ENCODE measurements at places on chromosomes 6 and 20.

DNA sequence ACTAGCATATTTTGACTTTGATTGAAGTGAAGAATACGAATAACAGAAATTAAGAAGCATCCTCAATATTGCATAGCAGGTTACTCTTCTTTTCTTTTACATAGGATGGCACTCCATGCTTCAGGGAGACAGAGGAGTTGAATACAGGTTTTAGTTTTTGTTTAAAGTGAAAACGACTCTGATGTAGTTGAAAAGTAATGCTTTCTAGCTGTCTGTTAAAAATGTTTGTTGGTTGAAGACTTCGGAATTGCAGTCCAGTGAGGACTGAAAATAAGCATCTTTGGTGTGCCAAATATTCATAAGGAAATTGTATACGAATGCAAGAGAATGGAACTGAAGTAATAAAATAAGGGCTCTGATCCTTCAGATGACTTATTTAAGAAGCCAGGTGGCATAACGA, 618 bp upstream of the SLC16A10 start:
- no peak for DNase-seq

- DNase-seq = no peak
Observed at GRCh38 chr20:48690888-48691287, 136.9 kb downstream of the PREX1 start.

DNA sequence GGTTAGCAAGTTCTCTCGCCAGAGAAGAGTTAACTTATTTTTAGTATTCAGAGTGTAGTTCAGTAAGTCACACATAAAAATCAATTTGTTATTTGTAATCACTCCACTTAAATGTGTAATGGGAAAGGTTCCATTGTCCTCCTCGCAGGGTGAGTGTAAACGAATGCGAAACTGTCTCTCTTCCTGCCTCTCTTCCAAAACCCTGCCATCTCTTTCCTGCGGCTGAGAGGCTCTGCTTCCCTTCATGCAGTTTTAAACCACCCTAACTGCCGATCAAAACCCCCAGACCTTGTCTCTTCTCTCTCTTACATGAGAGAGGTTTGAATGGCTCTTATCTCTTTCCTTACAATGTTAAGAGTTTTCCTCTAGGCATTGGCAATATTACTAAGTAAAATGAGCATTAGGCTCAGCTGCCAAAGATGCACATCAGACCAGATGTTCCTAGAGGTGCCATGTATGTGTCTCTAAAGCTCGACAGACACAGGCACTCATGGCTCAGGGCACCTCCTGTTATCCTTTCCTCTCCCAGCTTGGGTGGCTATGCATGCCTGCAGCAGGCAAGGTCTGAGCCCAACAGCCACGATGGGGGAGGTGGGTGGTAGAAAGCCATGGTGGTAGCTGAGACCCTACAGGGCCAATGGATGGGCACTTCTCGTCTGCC, 91.2 kb downstream of the JARID2 start:
- DNase-seq = no peak

GRCh38 chr6:87514831-87515230, 42.1 kb downstream of the SLC35A1 start:
- no peak for DNase-seq

DNA sequence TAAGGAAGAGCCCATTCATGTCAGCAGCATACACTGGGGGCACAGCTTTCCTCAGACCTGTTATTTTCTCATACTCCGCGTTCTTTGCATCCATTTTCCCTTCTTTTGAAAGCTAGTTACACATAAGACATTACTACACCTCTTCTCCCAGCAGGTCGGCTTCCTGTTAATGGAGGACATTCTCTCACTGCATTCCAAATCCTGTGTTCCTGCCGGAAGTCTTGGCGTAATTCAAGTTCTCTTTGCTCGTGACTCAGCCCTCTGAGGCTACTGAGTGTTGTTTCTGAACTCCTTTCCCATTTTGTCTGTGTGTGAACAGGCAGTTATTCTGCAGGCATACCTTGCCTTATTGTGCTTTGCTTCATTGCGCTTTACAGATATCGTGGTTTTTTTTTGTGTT, 97.5 kb upstream of the ZBTB24 start:
- DNase-seq = no peak

DNA sequence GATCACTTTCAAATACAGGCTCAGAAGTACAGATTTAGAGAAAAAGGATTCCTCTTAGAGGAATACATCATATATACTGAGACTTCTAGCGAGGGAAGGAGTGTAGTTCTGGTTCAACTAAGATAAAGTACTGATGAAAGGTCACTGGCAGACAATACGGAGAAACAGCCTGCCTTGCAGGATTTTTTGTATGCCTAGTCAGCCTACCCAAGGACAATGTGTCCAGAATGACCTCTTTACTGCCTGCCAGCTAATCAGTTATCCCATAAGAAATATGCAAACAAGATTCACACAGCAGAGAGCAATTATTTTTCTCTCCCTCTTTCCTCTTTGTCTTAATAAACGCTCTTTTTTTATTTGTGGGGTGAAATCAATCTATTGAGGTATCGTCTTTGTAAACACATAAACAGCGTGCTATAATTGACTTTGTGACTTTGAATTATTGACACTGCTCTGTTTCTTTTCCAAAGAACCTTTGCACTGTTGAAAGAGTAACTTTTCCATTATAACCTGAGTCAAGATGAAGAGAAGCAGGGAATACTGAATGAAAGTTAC, 1.4 kb upstream of the TSPYL4 start:
- DNase-seq = no peak

GRCh38 chr6:51513891-51514747, 573.3 kb downstream of the PKHD1 start:
- DNase-seq = no peak

DNA sequence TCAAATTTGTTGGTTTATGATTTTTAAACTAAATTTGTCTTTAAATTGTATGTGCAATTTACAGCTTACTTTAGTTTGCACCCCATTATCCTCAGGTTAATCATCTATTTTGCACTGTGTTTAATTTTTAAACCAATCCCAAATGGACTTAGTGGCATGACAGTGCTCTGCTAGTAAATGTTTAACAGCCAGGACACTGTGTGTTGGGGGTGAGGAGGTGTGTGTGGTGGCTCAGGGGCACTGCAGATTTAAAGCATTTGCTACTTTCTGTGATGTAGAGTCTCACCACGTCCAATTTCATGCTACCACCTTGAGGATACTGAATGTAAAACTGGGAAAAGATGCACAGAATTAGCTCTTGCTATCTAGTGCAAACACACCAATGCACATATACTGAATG, 225.7 kb downstream of the HAO1 start:
- no peak for DNase-seq

DNA sequence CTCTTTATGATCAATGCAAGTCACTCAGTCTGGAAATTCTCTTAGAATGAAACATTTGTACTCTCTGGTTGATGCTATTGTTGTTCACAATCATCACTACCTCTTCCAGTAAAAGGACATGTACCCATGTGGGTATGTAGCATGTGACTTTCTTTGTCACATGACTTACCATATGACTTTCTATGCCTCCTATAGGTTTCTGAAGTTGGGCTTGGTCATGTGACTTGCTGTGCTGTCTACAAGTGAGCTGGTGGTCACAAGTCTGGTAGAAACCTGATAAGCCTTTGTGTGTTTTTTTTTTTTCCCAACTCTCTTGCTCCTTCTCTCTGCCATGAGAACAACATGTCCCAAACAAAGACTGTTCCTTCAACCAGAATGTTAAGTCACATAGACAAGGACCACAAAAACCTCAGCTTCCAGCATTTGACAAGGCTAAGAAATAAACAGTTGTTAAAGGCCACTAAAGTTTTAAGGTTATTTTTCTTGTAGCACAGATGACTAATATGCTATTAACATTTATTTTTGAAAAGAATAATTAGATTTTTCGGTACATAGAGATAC, 379.2 kb upstream of the SLC35B3 start:
- DNase-seq = no peak

- DNase-seq = peak; percentile 98
Observed at GRCh38 chr6:38283734-38284362, 355.9 kb downstream of the BTBD9 start.

DNA sequence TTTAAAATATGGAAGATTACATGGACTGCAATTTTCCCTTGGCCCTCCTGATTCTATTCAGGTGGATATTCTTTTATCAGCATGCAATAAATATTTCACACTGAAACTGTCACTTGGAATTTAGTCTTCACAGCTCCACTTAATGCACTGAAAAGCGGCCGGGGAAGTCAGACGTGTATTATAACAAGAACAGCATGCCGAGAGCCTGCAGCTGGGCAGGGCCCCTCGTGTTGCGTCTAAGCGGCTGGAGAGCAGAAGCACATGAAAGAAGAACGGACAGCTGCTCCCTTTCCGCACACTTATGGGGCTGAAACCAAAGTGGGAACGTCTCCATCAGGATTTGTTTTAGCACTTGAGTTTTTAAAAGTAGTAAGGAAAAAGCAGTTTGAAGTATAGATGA, 57.2 kb downstream of the LYRM4 start:
- no peak for DNase-seq

DNA sequence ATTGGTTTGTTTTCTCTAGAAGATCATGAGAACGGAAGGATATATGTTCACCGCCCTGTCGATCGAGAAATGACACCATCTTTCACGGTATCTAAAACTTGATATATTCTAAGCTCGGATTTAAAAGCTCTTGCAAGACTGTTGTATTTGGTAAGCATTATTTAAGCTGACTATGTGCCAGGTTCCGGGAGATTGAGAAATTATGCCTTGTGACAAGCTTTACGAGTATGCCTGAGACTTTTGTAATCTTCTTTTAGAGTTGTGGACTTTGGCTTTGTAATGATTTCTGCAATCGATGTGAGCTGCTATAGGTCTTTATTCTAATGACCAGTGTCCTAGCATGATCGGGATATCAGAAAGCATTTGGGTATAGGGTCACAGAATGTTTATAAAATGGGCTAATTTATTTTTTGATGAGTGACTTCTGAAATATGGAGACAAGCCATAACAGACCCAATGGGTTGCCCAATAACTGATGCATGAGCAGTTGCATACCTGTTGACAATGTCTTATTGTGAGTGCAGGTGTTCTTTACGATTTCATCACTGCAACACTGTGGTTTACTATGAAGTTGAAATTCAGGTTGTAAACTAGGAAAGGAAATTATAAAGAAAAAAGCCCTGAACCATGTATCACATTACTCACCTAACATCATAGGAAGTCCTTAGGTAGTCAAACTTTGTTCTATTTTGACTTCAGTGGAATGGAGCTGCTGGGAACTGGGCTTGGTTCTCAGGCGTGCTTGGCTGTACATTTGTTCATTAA, 14.0 kb downstream of the CDH26 start:
- DNase-seq = peak; percentile 89

- DNase-seq = no peak
Observed at GRCh38 chr6:111603685-111604084, 2.0 kb downstream of the TRAF3IP2 start.

DNA sequence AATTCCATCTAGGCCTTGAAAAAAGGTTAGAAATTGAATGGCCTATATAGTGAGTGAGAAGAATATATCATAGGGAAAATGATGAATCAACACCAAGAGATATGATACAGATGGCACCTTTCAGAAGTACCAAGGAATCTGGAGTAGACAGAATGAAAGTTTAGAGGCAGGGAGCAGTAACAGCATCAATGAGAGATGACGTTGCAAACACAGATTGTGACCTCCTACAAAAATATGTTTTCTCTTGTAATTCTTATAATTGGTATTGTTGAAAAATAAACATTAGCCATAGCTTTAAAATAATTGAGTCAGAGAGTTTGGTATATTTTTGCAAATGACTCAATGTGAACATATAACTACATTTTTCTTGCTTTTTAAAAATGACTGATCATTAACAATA, 1223.1 kb upstream of the GJE1 start:
- DNase-seq = peak; percentile 13

DNA sequence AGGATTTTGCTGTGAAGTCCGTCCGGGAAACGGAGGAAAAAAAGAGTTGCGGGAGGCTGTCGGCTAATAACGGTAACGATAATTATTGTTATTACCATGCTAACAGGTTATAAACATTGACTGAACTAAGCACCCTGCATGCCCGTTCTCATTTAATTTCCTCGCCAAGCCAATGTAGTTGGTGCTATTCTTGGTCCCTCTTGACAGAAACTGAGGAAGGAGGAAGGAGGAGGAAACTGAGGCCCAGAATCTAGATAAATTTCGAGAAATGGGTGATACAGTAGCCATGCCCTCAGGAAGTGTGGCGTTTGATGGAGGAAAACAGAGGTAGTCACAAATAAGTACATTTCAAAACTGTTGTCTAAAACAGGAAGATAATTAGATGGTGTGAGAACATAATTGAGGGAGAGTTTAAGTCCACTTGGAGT, 474 bp downstream of the TPX2 start:
- DNase-seq = no peak

DNA sequence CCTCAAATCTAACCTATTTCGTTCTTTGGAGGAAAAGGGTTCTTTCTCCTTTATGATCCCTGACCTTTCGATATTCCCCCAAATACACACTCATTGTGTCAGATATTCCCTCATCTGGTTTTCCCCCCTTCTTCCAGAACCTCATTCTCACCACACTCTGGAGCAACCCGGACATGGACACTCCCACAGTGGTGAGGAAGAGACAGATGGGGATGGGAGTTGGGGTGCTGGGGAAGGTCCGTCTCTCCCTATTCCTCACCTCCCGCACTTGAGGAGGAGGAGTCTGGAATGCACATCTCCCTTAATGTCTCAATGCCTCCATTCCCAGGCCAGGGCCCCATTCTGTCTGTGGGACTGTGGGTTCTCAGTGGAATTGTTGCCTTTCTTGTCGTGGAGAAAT, 1.3 kb downstream of the SLC39A7 start:
- DNase-seq = no peak

DNA sequence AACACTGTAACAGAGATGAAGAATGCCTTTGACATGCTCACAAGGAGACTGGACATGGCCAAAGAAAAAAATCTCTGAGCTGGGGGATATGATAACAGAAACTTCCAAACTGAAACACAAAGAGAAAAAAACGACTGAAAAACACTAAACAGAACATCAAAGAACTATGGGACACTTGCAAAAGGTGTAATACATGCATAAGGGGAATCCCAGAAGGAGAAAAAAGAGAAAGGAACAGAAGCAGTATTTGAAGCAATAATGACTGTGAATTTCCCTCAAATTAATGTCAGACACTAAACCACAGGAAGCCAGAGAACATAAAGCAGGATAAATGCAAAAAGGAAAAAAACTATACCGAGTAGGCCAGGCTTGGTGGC, 117.4 kb upstream of the ARID1B start:
- no peak for DNase-seq

DNA sequence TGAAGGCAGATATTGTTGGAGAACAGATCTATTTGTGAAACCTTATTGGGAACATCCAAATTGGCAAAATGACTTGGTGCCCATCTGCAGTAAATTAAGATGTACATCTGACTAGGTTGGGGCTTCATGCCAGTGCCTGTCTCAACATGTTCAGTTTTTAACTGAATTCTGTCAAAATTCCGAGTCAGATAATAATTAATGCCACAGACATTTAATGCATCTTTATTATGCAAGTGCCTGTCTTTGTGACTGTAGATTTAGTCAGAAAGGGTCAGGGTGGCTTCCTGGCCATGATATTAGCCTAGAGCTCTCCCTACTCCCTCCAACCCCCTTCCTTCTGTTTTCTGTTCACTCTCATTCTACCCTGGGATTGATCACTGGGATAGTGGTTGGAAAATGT, 199.3 kb upstream of the FLRT3 start:
- no peak for DNase-seq

Measured in PC-3 (cell line).